ENCODE measurements at places on chromosomes 7 and 10. TPM values are rescaled to one million over a fixed set of nuclear protein-coding genes. Genes with fewer than 3 reads are reported as not detected.

The HPSE2 gene
- total RNA-seq: 0.10 TPM

DNA sequence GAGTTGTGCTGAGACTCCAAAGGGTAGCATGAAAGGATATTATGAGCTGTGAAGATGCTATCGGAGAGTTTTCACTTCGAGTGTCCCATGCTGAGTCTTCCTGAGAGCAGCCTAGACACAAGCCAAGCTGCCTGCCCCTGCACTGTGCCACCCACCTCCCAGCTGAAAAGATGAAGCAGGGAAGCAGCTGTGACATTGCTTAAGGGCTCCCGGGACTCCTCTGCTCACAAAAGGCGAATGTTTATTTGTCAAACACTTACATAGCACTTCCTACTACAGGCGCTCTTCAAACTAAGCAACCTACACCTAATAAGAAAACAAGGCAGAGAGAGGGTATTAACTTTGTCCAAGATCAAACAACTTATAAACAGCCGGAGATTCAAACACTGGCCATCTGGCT, 95.6 kb downstream of the OSBPL3 start:
- DNase-seq: no peak

The DNAJC9 gene
- 46.8 TPM for total RNA-seq

The EBLN1 gene
- not detected for total RNA-seq

DNA sequence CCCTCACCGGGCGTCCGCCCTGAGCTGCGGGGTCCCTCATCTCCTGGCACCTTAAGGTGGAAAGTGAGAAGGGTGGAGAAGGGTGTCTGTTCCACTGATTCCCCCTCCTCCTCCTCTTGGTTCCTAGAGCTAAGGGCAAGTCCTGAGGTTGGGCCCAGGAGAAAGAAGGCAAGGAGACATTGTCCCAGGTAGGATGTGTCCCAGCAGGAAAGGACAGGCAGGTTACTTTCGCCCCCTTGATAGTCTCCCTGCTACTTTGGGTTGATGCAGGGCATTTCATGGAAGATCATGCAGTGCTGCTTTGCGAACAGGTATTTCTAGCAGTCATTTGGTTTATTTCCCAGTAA, 582 bp downstream of the STEAP2 start:
- DNase-seq: no peak

DNA sequence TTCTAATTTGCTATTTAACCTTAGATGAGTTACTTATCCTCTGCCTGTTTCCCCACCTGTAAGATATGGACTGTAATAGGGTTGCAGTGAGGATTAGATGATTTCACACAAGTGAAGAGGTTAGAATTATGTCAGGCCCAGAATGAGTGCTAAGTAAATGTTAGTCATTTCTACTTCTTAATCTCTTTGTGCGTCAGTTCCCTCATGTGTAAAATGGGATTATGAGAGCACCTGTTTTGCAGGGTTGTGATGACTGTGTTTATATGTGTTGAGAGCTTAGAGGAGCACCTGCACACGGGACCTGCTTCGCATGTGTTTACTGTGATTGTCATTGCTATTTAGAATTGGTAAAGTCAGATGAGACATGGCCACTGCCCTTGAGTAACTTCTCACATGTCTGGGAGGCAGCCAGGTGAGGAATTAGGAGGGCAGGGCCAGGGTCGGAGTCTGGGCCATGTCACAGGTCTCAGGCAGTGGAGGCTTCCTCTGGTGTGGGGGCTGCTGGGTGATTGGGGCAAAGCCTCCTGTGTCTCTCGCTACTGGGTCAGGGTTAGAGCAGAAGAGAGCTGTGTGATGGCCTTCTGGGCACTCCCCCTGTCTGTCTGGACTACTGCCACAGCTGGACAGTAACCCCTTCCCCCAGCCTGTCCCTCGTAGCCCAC, 106.7 kb downstream of the WDFY4 start:
- DNase-seq: no peak

The MUC12 gene
- 0.31 TPM for total RNA-seq

The SPDYE1 gene
- not detected for total RNA-seq
